ENCODE measurements at places on chromosomes 11 and 22. TPM values are rescaled to one million over a fixed set of nuclear protein-coding genes. Genes with fewer than 3 reads are reported as not detected.

MS4A6E gene
- not detected for total RNA-seq

SYT12 gene
- 22.3 TPM for total RNA-seq

LRRC4C gene
- total RNA-seq: not detected

MS4A4A gene
- total RNA-seq: not detected

C11orf16 gene
- total RNA-seq: not detected

ZNF280A gene
- 3.4 TPM for total RNA-seq

UBQLNL gene
- total RNA-seq: not detected

HEPN1 gene
- not detected for total RNA-seq

DSCAML1 gene
- total RNA-seq: 0.30 TPM

OSBP2 gene
- 11.1 TPM for total RNA-seq

LDHAL6A gene
- not detected for total RNA-seq

OSBPL5 gene
- total RNA-seq: 9.8 TPM
